ENCODE measurements at places on chromosomes 7 and 10.
A peak's percentile ranks its signal among the peaks of the same experiment; 100 is the strongest.

- no peak for DNase-seq
These were observed 576.0 kb upstream of the C7orf33 start for GRCh38 chr7:148014541-148014940.

DNA sequence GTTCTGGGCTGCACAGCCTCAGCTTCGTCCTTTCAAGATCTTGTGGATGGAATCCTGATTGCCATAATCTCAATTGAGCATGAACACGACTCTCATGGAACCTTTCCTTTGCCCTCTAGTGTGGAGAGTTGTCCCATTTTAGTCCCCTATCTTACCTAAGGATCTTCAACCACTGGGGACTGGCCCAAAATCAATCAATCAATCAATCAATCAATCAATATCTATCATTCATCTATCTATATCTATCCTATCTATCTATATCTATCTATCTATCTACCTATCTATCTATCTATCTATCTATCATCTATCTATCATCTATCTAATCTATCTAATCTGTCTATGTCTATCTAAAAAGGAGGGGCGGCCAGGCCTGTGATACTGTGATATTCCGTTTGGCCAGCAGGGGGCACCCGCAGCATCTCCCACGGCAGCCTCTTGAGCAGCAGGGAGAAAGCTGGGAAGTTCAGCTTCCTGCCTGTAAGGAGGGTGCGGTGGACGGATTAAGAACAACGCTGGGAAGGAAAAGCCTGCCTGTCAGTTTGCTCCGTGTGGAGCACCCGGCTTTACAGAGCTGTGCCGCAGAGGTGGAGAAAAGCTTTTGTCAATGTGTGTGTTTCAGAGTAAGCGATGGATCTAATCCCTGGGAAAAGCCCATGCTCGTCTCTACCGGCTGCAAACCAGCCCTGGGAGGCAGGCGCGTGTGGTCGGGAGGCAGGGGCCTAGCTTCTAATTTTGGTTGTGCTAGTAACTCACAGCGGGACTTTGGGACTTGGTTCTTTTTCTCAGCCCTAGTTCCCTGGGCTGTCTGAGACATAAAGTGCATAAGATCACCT lies 124.9 kb downstream of the SH2D4B start:
- DNase-seq = peak; percentile 82

DNA sequence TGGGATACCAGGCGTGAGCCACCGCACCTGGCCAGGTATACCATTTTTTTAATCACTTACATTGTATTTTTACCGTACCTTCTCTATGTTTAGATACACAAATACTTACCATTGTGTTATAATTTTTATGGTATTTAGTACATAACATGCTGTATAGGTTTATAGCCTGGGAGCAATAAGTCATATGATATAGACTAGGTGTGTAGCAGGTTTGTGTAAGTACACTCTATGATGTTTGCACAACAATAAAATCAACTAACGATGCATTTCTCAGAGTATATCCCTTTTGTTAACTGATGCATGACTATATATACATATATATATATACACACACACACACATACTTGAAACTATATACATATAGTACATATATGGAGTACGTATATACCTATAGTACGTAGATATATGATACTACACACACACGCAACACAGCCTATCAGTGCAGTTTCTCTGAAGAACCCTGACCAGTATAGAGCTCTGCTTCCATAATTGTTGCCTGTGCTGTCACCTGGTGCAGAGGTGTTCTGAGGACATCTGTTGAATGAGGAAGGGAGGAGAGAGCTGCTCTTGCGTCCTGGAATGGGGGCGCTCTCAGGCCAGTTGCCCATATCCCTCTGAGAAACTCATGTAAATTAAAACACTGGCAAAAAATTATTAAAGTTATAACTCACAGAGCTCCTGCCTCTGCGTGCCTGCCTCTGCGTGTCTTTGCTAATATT lies 315.3 kb downstream of the FGFR2 start:
- DNase-seq = no peak

DNA sequence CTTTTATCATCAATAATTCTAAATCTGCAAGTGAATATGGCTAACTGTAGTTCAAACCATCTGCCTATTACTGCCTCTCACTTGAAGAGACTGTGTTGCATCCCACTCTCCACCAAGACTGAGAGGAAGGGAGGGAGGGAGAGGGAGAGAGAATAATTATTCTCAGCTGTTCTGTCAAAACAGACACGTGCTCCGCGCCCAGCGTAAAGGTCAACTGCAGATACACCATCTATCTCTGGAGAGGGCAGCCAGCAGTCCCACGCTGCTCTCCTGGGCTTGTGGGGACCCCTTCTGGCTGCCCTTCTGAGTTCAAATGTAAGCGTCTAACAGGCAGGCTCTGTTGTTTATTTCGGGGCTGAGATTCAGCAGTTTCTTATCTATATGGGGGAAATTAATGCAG lies 625.5 kb upstream of the GALNT17 start:
- no peak for DNase-seq

GRCh38 chr10:123148414-123149161 lies 652 bp downstream of the HMX2 start:
- no peak for DNase-seq

- no peak for DNase-seq
These were observed 92.9 kb upstream of the DUSP5 start for GRCh38 chr10:110404825-110405224.

DNA sequence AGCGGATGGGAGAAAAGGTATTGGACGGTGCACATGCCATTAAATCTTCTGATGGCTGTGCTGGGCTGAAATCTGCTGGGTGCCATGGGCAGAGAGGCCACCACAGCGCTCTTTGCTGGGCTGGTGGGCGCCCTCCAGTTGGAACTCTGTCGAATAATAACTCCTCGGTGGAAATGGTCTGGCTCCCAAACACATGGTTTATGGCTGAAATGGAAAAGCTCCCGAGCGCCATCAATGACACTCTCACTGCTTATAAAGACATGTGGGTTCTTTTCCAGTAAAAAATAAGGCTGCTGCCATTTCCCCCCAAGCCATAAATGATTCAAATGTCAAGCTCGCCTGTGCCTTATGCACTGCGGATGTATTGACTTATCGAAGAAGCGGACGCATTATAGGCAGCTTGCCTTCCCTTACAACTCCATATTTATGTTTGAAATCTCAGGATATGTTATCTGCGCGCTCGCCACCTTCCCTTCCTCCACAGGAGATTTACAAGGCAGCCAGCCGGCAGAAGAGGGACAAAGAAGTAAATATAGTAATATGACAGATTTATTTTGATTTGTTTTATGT lies 239.0 kb upstream of the MKI67 start:
- no peak for DNase-seq

DNA sequence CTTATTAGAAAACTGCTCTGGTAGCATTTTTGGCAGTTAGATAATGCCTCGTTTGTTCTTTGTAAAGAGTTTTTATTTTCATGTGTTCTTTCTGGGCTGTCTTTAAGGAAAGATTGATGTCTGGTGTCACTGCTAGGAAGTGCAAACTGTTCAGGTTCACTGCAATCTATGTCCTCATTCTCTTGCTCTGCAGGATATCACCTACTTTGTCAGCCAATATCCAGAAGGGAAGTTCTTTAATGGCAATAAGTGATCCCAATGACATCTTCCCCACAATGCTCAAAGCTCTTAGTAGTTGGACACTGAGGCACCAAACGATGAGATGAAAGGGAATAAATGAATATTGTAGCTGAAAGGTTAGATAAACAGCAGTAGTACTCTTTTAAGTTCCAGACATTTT lies 115.1 kb downstream of the AGMO start:
- no peak for DNase-seq

DNA sequence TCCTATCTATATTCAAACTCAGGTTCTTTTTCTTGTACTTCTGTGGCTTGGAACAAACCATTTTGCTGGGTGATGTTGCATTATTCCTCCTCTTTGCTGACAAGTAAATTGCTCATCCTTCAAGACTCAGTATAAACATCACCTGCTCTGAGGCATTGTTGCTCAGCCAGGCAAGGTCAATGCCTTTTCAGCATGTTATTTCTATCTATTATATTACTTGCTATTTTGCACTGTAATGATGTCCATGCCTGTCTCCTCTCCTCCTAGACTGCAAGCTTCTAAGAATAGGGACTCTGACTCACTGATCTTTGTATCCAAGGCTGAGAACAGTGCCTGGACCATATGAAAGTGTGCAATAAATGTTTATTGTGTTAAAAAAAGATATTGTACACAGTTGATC lies 293.8 kb downstream of the RNLS start:
- DNase-seq = no peak

- no peak for DNase-seq
These were observed 117.5 kb upstream of the PRPS1L1 start for GRCh38 chr7:18145160-18145559.

DNA sequence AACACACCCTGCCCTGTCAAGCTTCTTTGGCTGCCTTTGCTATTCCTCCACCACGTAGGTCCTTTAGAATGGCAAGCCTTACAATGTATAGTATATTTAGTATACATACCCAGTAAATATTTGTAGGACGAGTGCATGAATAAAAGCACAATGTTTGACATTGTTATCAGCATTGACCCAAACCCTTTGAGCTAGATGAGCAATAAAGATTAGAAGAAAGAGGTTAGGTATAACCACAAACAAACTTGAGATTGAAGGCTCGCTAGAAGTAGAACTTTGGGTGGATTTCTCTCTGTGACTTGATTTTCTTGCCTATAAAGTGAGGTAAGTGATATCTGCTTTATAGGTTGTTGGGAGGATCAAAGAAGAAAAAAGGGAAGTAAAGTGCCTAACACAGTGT lies 561.0 kb upstream of the GALNT17 start:
- no peak for DNase-seq

- DNase-seq = peak; percentile 86
These were observed 3.2 kb upstream of the IGFBP3 start for GRCh38 chr7:45924283-45924682.

GRCh38 chr7:91041141-91041540 lies 223.1 kb upstream of the FZD1 start:
- DNase-seq = no peak

DNA sequence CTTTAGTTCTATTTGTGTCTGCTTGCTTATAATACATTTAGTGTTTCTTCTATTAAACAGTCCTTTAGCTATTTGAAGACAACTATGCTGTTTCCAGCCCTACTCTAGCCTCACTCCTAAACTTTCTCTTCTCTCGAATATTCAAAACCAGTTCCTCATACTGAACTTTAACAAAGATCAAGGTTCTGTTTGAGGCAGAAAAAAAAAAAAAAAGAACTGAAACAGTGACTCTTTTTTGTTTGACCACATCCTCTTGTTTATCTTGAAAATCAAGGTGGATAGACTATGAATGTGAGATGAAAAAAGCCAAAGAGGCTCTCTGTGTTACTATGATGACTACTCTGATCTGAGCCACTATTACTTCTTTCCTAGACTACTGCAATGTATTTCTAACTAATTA lies 154.3 kb downstream of the ZNF365 start:
- no peak for DNase-seq

GRCh38 chr10:94997741-94998174 lies 59.3 kb downstream of the CYP2C9 start:
- DNase-seq = no peak

- peak; percentile 51 for DNase-seq
These were observed 2.1 kb downstream of the TRDMT1 start for GRCh38 chr10:17199351-17199804.

GRCh38 chr7:7932553-7932952 lies 36.0 kb upstream of the GLCCI1 start:
- no peak for DNase-seq

DNA sequence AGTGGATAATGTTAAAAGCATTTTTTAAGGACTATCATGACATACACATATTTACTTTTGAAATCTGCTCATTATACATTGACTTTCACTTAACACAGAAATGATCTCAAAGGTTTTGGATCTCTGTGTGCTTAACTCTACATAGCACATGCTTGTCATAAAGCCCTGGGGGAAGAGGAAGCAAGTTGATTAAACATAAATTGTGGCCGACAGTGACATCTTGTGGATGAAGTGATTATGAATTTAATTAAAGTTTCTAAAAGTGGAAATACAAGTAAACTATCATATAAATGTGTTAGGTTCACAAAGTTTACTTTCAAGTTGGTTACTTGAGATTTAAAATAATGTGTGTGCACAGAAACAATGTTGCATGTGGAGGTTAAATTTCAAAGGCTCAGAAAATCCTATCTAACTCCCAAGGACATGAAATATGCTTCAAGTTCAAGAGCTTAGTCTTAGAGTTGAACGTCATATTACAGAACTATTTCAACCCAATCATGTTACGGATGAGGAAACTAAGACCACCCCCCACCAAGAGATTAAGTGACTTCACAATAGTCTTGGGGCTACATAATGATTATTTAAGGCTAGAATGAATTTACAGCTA lies 1247.8 kb downstream of the GATA3 start:
- peak; percentile 50 for DNase-seq

- DNase-seq = no peak
These were observed 1047.1 kb downstream of the NRG3 start for GRCh38 chr10:82922046-82922445.

- no peak for DNase-seq
These were observed 56.9 kb downstream of the ZNF727 start for GRCh38 chr7:64101943-64102655.

- peak; percentile 42 for DNase-seq
These were observed 109.6 kb downstream of the LRMDA start for GRCh38 chr10:75540981-75541380.

DNA sequence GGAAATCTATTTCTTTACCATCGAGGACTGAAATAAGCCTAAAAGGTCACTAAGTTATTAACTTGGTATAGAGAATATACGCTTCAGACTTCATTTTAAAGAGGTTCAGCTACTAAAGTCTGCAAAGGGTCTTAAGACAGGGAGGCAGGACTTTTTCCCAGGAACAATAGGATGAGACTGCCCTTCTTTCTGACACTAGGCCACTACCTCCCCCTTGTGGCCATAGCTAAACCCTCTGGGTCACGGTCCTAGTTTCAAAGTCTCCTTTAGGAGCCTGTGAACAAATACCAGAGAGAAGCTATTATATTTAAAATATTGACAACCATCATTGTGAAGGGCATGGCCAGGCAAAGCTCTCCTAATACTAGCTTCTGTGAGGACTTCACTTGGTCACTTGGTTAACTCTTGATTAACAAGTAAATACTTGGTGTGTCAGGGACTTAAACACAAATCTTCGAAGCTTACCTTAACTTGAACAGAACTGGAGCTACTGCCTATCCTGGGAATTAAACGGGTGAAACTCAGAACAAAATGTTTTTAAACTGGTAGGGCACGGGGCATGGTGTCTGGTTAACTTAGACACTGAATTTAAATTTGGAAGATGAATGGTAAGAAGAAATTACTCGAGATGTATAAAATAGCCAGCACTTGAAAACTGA lies 75.6 kb downstream of the CCDC6 start:
- DNase-seq = peak; percentile 55

- DNase-seq = no peak
These were observed 63.5 kb downstream of the SH3PXD2A start for GRCh38 chr10:103791858-103792257.

DNA sequence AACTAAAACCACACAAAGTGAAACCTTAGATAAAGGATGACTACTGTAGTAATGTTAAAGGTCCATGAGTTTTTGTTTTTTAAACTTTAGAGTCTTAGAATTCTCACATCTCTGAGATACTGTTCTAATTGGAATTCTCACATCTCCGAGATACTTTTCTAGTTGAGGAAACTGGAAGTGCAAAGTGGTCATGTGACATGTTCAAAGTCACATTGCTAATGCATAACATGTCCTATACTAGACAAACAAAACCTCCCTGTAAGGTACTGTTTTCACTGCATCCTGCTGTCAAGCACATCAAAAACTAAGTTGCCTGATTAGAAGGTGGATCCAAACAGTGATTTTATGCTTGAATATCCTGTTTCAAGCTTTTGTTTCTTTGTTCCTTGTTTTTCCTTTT lies 13.9 kb downstream of the TAX1BP1 start:
- DNase-seq = no peak

Data from fibroblast of skin of back (primary cell).